Upper lobe of left lung (tissue), 6 donors: ENCODE measurements at places on chromosomes 2 and 18. TPM values are rescaled to one million over a fixed set of nuclear protein-coding genes. Genes with fewer than 3 reads are reported as not detected.

The PLEK gene
- 12.4 TPM for total RNA-seq

The DYNC1I2 gene
- total RNA-seq: 75.9 TPM

The TNP1 gene
- total RNA-seq: not detected

The CFC1 gene
- total RNA-seq: 0.61 TPM

- peak overlapping the region; percentile 85 for H3K4me3 ChIP-seq
- peaks cover 14% of the 10 kb centered on the region for H3K36me3 ChIP-seq
- DNase-seq: peak; percentile 32
- H3K27ac ChIP-seq: peak overlapping the region; percentile 96
- peaks cover 39% of the 10 kb centered on the region for H3K4me1 ChIP-seq
Observed at GRCh38 chr2:207768866-207769596, 675 bp downstream of the FZD5 start.

- H3K27ac ChIP-seq: no peak overlapping the region
- H3K27me3 ChIP-seq: no peaks in the 10 kb centered on the region
- no peaks in the 10 kb centered on the region for H3K36me3 ChIP-seq
- H3K4me3 ChIP-seq: no peak overlapping the region
- no peak for DNase-seq
- H3K4me1 ChIP-seq: peaks cover 59% of the 10 kb centered on the region
Observed at GRCh38 chr2:109336296-109336695, 207.3 kb downstream of the SH3RF3 start.

- H3K27ac ChIP-seq: no peak overlapping the region
- no peaks in the 10 kb centered on the region for H3K27me3 ChIP-seq
- no peaks in the 10 kb centered on the region for H3K36me3 ChIP-seq
- no peaks in the 10 kb centered on the region for H3K4me1 ChIP-seq
Observed at GRCh38 chr2:132538331-132538855, 121.8 kb downstream of the GPR39 start.

GRCh38 chr2:73889206-73889605, 3.6 kb upstream of the ACTG2 start:
- no peak overlapping the region for H3K4me3 ChIP-seq
- no peak for DNase-seq
- no peaks in the 10 kb centered on the region for H3K27me3 ChIP-seq
- no peak overlapping the region for H3K27ac ChIP-seq

- H3K4me1 ChIP-seq: no peaks in the 10 kb centered on the region
- DNase-seq: no peak
- H3K36me3 ChIP-seq: no peaks in the 10 kb centered on the region
- H3K27me3 ChIP-seq: no peaks in the 10 kb centered on the region
- no peak overlapping the region for H3K4me3 ChIP-seq
- H3K27ac ChIP-seq: no peak overlapping the region
Observed at GRCh38 chr2:189698020-189698887, 23.8 kb downstream of the ANKAR start.

DNA sequence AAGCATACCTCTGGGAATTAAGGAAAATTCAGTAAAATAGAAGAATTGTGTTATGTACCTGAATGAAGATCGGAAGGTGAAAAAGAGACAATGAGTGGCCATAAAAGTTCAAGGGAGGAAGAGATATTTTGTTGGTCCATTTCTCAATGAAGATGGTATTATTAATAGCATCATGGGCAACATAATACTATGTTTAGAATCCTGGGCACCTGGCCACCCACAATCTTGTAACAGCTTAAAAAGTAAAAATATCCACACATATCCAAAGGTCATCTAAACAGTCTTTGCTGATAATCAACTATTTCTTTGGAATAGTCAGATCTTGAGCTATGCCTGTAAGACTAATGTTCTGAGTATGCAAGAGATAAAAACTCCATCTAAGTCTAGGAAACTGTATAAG, 73.7 kb downstream of the XIRP2 start:
- no peak overlapping the region for H3K4me3 ChIP-seq
- H3K4me1 ChIP-seq: no peaks in the 10 kb centered on the region
- DNase-seq: no peak
- no peaks in the 10 kb centered on the region for H3K36me3 ChIP-seq

DNA sequence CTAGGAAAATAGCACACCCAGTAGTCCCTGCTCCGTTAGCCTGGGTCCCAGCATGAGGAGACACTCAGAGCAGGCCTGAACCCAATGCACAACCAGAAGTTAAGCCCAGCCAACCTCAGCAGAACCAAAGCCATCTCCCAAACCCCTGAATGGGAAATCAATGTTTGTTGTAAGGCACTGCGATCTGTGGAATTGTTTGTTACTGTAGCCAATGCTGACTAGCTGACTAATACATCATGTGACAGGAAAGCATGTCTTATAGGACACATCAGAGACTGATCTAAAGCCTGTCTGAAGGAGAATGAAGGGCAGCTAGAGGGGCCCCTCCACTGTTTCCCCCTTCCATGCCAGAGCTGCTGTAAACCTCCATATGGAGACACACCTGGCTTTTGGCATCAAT, 96.4 kb downstream of the MARCHF4 start:
- no peak overlapping the region for H3K4me3 ChIP-seq
- no peak for DNase-seq
- H3K27me3 ChIP-seq: no peaks in the 10 kb centered on the region
- no peak overlapping the region for H3K27ac ChIP-seq
- H3K4me1 ChIP-seq: no peaks in the 10 kb centered on the region

DNA sequence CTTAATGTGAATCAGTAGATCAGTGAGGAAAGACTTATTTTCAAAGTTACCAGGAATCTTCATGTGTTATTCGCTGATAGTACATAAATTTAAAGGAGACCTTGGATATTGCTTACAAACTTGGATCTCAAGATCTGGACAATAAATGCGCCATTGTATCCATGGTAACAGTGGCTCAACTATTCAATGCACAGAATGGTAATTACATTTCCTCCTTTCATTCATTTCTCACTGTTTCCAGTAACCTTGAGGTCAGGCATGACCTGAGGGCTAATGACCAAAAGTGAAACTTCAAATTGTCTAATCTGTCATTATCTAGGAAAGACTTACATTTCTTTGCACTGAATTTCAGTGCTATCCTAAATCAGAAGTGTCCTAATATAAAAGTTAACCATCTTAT, 8.1 kb downstream of the LRP2 start:
- H3K27me3 ChIP-seq: no peaks in the 10 kb centered on the region
- no peak for DNase-seq
- no peak overlapping the region for H3K27ac ChIP-seq
- no peaks in the 10 kb centered on the region for H3K4me1 ChIP-seq
- H3K4me3 ChIP-seq: no peak overlapping the region

DNA sequence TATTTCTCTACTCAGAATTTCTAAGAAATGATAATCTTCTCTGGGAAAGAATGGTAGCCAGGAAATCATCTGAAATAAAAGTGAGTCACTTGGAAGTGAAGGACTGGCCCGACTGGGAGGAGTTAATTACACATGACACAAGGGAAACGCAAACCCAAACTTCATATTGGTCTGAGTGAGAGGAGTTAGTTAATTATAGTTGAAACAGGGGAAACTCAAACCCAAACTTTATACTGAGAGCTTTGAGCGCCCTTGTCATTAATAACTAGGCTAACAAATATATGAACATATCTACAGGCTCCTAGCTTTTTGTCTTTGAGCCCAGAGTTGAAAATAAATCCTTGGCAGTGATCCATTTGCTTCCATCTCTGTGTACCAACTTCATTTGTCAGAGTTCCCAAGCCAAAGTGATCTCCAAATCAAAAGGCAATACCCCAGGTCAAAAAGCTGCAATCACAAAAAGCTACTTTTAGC, 187.8 kb upstream of the COL3A1 start:
- H3K36me3 ChIP-seq: no peaks in the 10 kb centered on the region
- H3K4me3 ChIP-seq: no peak overlapping the region
- H3K4me1 ChIP-seq: no peaks in the 10 kb centered on the region
- no peak overlapping the region for H3K27ac ChIP-seq
- no peaks in the 10 kb centered on the region for H3K27me3 ChIP-seq

- H3K4me3 ChIP-seq: no peak overlapping the region
- H3K27ac ChIP-seq: no peak overlapping the region
- DNase-seq: no peak
- no peaks in the 10 kb centered on the region for H3K4me1 ChIP-seq
- no peaks in the 10 kb centered on the region for H3K36me3 ChIP-seq
Observed at GRCh38 chr2:138474100-138474825, 27.3 kb upstream of the SPOPL start.

GRCh38 chr2:234368861-234369261, 128.0 kb downstream of the ARL4C start:
- no peaks in the 10 kb centered on the region for H3K36me3 ChIP-seq
- H3K27me3 ChIP-seq: no peaks in the 10 kb centered on the region

GRCh38 chr2:200471324-200471848, 38.5 kb downstream of the KCTD18 start:
- H3K4me3 ChIP-seq: no peak overlapping the region
- no peaks in the 10 kb centered on the region for H3K4me1 ChIP-seq
- H3K36me3 ChIP-seq: peaks cover 46% of the 10 kb centered on the region
- no peak for DNase-seq
- H3K27me3 ChIP-seq: no peaks in the 10 kb centered on the region
- no peak overlapping the region for H3K27ac ChIP-seq

DNA sequence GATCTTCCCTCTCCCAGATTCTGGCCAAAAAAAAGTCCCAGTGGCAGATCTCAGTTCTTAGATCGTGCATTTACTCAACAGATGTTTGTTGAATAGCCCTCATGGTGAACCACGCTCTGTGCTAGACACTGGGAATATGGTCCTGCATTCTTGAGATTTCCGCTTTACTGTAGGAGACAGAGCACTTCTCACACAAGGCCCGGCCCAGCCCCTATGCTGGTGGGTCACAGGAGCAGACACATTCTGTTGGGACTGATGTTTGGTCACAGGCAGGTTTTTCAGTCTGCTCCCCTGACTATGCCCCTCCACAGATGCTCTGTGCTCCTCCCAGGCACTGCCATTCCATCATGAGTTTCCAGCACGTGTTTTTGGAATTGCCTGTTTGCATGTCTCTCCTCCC, 110.9 kb downstream of the RAPGEF4 start:
- peaks cover 3% of the 10 kb centered on the region for H3K4me1 ChIP-seq
- H3K4me3 ChIP-seq: no peak overlapping the region
- H3K27me3 ChIP-seq: no peaks in the 10 kb centered on the region
- DNase-seq: no peak
- H3K27ac ChIP-seq: no peak overlapping the region

GRCh38 chr18:650428-650858, 7.0 kb upstream of the TYMS start:
- H3K36me3 ChIP-seq: no peaks in the 10 kb centered on the region
- no peaks in the 10 kb centered on the region for H3K27me3 ChIP-seq
- no peak overlapping the region for H3K27ac ChIP-seq
- no peaks in the 10 kb centered on the region for H3K4me1 ChIP-seq

DNA sequence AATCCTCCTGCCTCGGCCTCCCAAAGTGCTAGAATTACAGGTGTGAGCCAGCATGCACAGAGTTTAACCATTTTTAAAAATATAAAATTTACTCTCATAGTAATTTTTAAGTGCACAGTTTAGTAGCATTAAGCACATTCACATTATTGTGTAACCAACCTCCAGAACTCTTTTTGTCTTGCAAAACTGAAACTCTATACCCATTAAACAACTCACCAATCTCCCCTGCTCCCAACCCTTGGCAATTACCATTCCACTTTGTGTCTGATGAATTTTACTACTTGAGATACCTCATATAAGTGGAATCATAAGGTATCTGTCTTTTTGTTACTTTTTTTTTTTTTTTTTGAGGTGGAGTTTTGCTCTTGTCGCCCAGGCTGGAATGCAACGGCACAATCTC, 112.5 kb downstream of the BMPR2 start:
- no peak overlapping the region for H3K4me3 ChIP-seq
- H3K27ac ChIP-seq: no peak overlapping the region
- no peaks in the 10 kb centered on the region for H3K27me3 ChIP-seq
- H3K4me1 ChIP-seq: peaks cover 7% of the 10 kb centered on the region

DNA sequence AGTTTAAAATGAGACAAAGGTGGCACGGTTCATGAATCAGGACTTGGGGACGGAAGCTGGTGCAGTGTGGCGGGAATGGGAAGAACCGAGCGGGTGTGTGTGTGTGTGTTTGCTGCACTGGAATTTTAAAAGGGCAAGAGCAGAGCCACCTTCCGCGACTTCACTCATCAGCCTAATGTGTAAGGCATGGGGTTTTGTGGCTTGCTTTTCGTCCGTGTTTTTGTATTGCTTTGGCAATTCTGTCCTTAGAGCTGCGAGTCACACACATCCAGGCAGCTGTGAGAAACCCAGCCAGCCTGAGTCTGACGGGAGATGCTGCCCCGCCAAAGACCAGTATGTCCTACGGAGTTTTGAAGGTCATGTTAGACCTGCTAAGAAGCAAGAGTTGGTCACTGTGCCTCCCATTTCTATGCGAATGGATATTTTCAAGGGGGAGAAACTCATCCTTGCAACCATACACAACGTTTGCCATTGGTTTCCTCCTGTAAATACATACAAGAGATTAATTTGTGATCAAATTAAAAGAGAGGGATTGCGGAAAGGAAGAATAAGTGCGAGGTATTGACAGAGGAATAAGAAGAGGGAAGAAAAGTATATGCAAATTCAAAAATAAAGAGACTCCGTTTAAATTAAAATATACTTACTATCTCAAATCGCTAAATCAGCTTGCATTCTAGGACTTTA, 665 bp upstream of the CACNB4 start:
- H3K36me3 ChIP-seq: no peaks in the 10 kb centered on the region
- H3K4me3 ChIP-seq: peak overlapping the region; percentile 63
- H3K27me3 ChIP-seq: peaks cover 3% of the 10 kb centered on the region
- no peak for DNase-seq
- H3K27ac ChIP-seq: peak overlapping the region; percentile 75
- H3K4me1 ChIP-seq: peaks cover 17% of the 10 kb centered on the region

GRCh38 chr2:118843483-118844132, 3.8 kb downstream of the EN1 start:
- no peak overlapping the region for H3K4me3 ChIP-seq
- no peak overlapping the region for H3K27ac ChIP-seq
- no peak for DNase-seq
- peaks cover 76% of the 10 kb centered on the region for H3K27me3 ChIP-seq
- H3K36me3 ChIP-seq: no peaks in the 10 kb centered on the region
- peaks cover 31% of the 10 kb centered on the region for H3K4me1 ChIP-seq
